ENCODE measurements at places on chromosomes 3 and 15.

DNA sequence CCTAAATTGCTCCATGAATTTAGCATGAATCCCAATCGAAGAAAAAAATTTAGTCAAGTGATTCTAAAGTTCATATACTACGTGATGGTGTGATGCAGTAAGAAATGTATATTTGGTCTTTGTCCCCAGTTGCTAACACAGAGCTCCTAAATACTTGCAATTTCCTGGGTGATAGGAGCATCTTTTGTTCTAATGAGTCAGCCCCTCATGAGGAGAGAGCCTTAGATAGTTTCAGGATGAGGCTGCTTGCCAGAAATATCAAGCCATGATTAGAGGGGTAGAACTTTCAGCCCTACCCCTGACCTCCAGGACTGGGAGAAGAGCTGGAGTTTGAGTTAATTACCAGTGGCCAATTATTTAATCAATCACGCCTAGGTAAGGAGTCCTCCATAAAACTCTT lies 170.2 kb downstream of the PDE8A start:
- DNase-seq, result no peak

GRCh38 chr15:78768531-78769408 lies 42.5 kb downstream of the ADAMTS7 start:
- DNase-seq, result no peak

- no peak for DNase-seq
Measured at GRCh38 chr3:119626196-119626595, 28.5 kb downstream of the PLA1A start.

DNA sequence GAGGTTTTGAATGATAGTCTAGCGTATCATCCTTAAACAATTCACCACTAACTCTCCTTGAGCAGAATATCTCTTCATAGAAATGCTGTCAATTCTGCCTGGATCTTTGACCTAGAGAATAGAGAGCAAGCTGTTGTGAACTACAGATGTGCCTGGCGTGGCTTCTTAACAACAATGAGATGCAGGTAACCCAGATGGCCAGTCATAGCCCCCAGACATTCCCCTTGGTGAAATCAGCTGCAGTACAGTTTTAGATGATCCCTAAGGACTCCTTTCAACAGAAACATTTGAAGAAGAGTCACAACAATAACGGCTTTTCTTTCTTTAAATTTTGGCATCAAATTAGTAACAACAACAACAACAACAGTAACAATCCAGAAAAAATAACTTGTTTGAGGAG lies 1041.3 kb downstream of the ROBO1 start:
- no peak for DNase-seq

GRCh38 chr3:52693071-52693470 lies 7.2 kb downstream of the GNL3 start:
- DNase-seq, result no peak

DNA sequence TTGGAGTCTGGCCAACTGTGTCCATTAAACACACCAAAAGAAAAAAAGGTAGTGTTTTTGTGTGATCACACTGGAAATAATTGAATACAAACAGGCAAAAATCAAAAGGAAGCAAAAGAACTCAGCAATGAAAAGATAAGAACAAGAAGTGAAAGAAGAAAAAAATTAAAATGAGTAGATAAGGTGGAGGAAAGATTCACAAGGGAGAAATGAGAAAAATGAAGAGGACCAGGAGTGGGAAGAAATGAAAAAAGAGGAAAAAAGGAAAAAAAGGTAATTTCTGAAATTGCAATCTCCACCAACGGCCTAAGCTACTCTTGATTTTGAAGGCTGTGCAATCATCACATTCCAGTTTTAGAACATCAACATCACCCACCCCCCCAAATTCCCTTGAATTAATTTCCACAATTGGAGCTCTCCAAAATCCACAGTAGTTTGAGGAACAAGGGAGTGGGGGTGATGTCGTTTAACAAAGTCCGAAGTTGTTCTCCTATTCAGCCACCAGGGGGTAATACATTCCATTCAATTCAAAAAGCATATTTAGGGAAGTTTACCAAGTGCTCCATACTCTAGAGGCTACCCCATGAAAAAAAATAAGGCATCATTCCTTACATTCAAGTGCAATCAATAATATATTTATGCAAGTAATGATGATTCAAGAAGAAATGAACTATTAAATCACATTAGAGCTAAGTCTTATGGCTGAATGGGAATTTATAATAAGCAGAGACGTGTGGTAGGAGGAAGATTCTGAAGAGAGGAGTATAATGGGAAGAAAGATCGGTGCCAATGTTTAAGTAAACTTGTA lies 37.4 kb downstream of the ZNF860 start:
- peak; percentile 79 for DNase-seq

- DNase-seq, result no peak
Measured at GRCh38 chr15:76582550-76582949, 246.0 kb downstream of the ISL2 start.

DNA sequence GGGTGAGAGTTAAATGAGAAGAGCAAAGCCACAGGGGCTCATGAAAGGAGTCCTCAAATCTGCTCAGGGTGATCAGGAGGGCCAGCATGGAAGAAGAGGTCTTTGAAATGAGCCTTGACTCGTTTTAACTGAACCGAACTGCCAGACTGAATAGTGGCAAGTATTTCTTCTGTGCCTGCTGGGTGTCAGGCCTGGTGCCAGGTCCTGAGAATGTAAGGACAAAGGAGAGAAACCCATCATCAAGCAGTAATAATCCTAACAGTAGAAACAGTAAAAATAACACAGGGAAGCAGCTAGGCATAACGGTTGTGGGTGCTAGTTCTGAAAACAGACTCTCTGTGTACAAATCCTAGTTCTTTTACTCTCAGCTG lies 40.4 kb upstream of the SMAD3 start:
- no peak for DNase-seq

GRCh38 chr3:59127071-59127470 lies 77.2 kb upstream of the CFAP20DC start:
- no peak for DNase-seq

GRCh38 chr15:44222478-44222877 lies 27.4 kb upstream of the FRMD5 start:
- DNase-seq, result no peak

DNA sequence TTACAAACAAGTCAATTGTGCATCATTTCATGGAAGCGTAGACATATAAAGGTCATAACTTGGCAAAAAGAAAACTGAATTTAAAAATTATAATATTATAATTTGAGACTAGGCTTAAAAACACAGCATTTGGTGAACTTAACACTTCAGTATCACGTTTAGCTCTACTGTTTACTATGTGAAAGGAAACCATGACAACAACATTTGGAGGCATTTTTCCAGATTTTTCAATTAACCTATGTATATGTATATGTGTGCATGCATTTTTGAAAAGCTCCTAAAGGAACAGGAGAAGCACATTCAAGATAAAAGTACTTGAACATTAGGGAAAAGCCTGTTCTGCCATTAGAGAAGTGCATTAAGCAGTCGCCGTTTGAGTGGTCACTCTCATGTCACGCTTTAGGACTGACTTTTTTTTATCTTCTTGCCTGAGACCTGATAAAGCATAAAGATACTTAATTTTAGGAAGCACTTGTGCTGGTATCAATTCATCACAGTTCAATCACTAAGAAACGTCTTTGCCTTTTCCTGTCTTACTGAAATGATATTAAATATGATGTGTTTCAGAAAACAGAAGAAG lies 156.0 kb downstream of the NAALADL2 start:
- peak; percentile 57 for DNase-seq

DNA sequence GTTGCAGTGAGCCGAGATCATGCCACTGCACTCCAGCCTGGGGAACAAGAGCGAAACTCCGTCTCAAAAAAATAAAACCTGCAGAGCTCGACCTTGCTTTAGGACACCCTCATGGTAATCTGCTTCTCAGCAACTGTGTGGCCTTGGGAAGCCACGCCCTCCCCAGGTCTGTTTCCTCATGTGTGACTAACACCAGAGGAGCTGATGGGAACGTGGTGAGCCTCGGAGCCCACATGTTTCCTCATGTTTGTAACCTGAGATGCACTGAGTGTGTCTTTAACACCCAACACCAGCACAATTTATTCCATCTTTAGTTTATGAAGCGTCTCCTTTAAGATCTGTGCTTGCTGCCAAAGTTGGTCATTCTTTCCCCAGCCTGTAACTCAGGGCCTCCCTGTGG lies 142.8 kb downstream of the OCA2 start:
- DNase-seq, result no peak

DNA sequence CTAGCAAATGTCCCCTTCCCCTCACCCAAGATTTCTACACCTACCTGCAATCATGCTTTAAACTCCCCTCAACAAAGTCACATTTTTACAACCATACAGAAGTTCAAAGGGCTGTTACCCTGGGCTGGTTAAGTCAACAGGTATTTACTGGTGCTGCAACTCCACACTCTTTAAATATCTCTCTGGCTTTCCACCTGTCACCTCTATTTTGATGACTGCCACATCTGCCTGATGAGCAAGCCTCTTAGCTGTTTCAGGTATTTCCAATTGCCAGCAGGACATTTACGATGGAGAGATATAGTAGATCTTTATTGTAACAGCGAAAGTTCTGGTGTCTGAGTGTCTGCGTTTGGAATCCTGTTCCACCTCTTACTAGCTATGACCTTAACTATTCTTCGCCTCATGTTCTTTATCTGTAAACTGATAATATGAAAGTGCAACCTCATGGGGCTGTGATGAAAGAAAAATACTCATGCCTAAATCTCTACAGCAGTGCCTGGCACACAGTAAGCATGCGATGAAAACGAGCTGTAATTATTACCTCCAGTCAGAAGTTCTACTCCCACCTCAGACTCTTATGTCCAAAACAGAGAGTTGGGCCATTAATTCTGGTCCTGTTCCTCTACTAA lies 44.2 kb upstream of the TPM1 start:
- no peak for DNase-seq

GRCh38 chr3:148101061-148101460 lies 596.6 kb upstream of the AGTR1 start:
- DNase-seq, result no peak

GRCh38 chr3:188282871-188283270 lies 128.9 kb downstream of the LPP start:
- no peak for DNase-seq

DNA sequence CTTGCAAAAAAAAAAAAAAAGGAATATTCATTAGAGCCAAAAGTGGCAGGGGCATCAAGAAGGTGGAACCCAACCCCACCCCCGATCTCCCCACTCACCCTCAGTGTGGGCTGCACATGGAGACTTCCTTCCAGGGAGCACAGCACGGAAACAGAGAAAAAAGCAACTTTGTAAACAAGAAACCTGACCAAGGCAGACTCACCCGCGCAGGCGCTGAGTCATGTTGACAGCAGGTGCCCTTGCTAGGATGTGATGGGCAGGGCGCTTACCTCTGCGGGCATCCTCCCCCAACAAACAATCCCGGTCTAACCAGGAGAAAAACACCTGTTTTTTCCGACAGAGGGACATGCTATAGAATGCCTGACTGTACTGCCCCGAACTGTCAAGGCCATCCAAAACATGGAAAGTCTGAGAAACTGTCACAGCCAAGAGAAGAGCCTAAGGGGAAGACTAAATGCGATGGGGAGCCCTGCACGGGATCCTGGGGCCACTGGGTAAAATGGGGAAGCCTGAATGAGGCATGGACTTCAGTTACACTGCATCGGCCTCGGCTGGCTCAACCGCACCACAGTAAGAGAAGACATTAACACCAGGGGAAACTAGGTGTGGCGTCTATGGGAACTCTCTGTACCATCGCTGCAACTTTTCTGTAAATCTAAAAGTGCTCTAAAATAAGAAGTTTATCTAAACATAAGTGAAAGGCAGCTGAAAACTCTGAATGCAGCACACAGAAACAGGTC lies 66.7 kb upstream of the GATA2 start:
- no peak for DNase-seq

- DNase-seq, result no peak
Measured at GRCh38 chr3:30252474-30252873, 353.9 kb upstream of the TGFBR2 start.

- DNase-seq, result no peak
Measured at GRCh38 chr3:192022412-192022811, 561.4 kb downstream of the PYDC2 start.

DNA sequence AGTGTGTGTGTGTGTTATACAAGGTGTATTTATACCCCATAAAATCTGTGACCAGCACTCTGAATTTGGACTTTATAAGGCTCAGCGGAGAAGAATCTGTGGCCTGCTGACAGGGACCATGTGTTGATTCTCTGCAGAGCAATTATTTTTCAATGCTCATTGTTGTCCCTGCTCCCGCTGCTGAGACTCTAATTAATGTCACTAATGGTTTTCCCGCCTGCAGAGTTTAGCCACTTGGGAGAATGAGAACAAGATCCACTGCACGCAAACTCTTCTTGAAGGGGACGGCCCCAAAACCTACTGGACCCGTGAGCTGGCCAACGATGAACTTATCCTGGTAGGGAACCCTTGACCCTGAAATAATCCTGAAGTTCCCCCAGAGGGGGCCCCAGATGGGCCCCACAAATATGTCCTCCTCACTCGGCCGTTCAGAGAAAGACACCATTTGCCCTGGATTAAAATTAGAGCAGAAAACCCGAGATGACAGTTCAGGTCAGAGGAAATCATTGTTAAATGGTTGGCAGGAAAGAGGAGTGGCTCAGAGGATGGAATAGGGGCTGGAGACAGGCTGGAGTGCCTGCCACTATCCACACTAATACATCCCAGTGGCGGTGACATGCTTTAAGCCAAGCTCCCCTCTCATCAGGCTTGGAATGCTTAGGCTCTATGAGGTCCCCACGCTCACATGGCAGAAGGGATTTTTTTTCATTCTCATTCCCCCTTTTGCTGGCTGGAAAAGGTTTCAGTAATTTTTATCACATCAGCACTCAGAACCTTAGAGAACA lies 3.3 kb downstream of the CRABP1 start:
- no peak for DNase-seq

DNA sequence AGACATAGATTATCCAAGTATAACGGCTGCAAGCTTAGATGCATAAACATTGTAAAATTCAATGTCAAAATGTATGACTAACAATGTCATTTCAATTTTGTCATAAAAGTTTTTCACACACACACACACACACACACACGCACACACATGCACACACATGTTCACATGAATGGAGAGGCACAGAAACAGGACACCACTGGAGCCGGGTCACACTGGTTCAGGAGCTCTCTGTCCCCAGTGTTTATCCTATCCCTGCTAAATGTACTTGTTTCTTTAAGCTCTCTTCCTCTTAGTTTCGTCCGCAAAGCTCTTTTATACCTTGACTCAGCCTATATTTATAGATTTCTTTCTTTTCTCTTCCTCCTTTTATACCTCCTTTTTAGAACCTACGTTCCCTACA lies 249.9 kb downstream of the CADPS start:
- DNase-seq, result no peak

DNA sequence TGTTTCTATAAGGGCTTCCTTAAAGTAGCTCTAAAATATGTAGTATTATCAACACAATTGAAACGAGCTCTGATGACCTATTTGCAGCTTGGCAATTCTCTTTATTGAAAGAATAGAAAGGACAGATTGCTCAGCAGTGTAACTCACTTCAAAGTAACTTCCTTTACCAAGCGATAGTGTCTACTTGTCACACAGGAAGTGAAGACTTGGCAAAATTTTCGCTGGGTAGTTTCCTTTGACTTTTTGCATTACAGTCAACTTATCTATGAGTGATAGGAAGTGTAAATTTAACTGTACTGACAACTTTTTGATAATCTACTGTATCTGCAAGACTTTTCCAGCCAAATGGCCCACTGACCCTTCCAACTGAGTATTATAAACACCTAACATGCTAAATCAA lies 22.8 kb downstream of the SLC9A9 start:
- DNase-seq, result peak; percentile 41

GRCh38 chr3:173916799-173917198 lies 519.3 kb downstream of the NLGN1 start:
- no peak for DNase-seq
